Activated CD4-positive, alpha-beta T cell treated with anti-CD3 and anti-CD28 coated beads for 36 hours (primary cell): ENCODE measurements at places on chromosomes 16 and 17.

DNA sequence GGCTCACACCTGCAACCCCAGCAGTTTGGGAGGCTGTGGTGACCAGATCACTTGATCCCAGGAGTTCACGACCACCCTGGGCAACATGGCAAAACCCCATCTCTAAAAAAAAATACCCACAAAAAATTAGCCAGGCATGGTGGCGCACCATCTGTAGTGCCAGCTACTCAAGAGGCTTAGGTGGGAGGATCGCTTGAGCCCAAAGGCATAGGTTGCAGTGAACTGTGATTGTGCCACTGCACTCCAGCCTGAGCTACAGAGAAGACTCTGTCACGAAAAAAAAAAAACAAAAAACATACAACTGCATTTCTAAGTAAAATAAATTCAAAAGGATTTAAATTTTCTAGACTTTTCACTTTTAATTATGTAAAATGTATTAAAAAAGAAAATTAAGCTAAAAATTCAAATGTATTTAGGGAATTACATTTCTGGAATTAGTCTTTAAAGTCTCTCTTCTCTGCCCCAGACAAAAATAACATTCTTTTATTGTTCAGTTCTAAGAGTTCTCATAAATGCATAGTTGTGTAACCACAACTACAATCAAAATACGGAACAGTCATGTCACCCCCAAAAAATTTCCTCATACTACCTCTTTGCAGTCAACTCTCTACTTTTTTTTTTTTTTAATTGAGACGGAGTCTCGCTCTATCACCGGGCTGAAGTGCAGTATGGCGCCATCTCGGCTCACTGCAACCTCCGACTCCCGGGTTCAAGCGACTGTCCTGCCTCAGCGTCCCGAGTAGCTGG, 14.1 kb downstream of the FAM222B start:
- DNase-seq: no peak

DNA sequence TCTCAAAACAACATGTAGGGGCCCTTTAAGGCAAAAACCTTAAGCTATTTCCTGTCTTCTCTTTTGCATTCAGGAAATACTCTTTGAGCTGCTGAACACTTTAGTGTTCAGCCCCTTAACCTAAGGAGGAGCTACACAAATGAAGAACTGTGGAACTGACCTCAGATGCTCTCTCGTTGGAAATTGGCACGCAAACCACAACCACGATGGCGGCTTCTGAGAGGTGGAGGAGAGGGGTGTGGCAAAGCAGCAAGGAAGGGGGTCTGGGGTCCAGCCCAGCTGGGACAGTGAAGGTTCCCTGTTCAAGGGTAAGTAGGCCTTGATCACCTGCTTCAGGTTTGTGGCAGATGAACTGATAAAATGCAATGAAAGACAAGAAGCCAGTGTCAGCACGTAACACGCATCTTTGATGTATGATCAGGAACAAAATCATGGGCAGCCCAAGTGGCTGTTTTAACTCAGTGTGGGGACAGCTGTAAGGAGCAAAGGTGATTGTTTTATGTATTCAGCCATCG, 291.6 kb upstream of the TNRC6C start:
- peak; percentile 84 for DNase-seq

- no peak for DNase-seq
Measured at GRCh38 chr16:11781773-11782172, 15.3 kb downstream of the ZC3H7A start.

- no peak for DNase-seq
Measured at GRCh38 chr16:57591870-57592485, 36.5 kb upstream of the ADGRG1 start.

- DNase-seq: peak; percentile 67
Measured at GRCh38 chr16:2520784-2521531, 787 bp downstream of the AMDHD2 start.

- no peak for DNase-seq
Measured at GRCh38 chr16:29126616-29127015, 141.8 kb downstream of the LAT start.

- DNase-seq: no peak
Measured at GRCh38 chr17:61799812-61800484, 63.4 kb downstream of the BRIP1 start.

DNA sequence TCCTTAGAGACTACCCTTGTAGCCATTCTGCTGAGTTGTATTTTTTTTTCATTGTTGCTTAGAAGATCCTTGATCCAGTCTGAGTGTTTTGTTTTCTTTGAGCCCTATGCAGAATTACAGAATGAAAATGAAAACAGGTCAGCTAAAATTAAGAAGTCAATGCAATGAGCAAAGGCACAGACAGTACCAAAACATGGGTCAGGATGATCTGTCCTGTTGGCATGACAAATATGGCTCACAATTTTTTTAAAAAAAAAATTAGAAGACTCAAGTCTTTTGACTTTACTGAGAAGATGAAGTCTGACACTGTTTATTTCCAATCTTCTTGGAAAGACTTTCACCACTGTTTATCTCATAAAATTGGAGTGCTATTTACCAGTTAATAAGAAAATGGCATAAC, 32.4 kb downstream of the KCNJ16 start:
- DNase-seq: no peak

DNA sequence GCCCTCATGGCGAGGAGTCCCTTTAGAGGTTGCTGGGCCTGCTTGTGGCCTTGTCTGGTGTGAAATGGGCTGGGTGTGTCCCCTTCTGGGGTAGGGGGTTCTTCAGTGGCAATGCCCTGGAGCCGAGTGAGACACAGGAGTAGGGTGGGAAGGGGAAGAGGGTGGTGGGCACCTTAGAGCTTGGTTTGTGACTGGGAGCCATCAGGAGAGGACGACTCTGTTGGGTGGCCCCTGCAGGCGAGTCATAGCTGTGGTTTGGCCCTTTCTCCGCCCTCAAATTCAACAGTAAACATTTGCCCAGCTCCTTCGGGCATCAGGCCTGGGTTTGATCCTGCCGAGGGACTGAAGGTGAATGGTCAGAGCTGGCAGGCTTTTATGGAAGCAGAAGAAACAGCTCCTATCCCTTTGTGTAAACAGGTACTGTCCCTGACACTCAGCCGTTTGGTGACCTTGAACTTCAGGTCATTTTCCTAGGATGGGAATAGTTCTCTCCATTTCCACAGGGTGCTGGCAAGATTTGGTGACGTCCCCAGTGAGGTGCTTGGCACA, 2.9 kb downstream of the E4F1 start:
- no peak for DNase-seq

DNA sequence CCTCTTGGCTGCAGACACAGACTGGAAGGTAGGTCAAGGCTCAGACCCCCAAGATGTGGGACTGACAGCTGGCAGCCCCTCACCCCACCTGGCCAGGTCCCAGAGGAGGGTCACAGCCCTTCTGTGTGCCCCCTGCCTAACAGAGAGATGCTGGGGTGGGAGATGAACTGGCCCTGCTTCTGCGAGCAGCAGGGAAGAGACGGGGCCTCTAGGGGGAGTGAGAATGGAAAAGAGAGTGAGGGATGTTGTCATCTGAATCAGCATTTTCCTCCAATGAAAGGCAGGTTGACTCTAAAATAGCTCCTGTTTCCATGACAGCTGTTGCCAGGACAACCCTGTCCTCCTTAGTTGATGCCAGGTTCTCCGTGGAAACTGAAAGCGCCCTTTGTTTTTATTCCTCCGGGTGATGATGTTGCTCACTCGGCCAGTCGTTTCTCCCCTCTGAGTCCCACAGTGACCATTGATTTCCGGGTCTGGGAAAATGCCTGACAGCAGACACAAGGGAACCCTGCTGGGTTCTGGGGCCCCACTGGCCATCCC, 4.9 kb upstream of the NDRG4 start:
- DNase-seq: peak; percentile 91

- DNase-seq: no peak
Measured at GRCh38 chr16:49181791-49182518, 99.7 kb downstream of the CBLN1 start.

- DNase-seq: no peak
Measured at GRCh38 chr17:82605939-82606600, 42.2 kb downstream of the WDR45B start.

DNA sequence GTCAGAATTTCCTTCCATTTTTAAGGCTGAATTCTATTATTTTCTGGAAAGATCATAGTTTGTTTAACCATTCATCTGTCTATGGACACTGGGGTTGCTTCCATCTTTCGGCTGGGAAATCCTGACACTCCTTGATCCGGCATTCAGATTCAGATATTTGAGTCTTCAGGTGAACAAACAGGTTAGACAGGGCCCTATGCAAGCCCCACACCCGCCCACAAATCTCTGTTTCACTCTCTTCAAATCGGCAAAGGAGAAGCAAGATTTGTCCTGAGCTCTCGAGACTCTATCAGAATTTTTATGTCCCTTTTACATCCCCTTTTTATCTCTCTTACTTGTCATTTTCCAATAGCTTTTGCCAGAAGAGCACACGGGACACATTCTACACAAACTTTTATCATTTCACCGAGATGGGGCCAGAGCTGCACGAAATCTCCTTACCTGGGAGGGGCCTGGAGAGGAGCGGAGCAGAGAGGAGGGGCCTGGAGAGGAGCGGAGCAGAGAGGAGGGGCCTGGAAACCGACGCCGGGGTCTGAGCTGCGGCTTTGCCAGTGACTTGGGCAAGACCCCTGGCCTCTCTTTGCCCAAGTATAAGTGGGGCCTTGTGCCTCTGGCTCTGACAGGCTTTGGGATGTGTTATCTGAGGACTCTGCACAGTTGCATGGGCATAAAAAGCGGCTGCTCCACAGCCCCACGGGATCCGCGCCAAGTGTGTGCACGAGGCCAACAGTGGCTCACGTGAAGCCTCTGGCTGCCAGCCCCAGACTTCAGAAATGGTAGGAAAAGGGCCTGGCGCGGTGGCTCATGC, 54.3 kb upstream of the RBFOX3 start:
- DNase-seq: no peak

DNA sequence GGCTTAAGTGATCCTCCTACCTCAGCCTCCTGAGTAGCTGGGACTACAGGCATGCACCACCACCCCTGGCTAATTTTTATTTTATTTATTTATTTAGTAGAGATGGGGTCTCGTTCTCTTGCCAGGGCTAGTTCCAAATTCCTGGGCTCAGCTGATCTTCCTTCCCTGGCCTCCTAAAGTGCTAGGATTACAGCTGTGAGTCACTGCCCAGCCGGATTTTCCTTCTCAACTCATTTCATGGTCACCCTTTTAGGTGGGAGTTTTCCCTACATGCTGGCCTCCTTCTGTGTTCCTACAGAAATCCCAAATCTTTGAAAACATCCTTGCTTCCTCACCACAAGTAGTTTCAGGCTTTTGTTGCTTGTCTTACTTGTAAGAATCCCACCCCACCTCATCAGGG, 102.1 kb upstream of the SIAH1 start:
- DNase-seq: no peak

- peak; percentile 62 for DNase-seq
Measured at GRCh38 chr17:42682722-42683403, 532 bp downstream of the CNTNAP1 start.

DNA sequence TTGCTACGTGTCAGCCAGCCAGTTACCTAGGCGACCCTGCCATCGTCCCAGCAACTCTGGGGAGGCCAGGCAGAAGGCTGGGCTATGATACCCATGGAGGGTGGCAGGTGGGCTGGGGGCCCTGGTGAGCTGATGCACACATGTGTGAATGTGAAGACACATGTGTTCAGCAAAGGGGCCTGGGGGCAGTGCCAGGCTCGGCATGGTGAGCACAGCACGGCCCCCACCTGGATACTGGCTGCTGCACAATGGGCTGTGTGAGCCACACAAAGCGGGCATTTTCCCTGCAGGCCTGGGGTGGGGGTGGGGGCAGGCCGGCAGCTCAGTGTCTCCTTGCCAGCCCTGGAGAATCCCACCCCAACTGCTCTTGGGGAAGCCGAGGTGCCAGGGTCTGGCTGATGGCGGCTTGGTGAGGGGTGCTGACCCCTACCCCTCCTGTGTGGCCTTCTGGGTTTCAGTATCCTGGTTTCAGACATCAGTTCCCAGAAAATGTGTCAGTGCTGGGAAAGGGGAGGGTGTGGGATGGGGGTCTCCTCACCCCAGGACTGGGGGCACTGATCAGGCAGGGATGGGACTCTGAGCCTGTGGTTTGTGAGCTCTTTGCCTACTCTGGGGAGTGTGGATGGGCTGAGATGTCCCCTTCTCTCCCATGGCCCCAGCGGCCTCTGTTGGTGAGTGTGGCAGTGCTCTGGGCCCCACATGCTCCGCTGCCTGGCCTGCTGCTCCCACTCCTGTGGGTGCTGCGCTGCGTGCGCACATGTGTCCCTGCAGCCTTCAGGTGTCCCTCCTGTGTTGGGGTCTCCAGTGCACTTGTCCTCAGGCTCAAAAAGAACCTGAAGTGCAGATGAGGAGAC, 5.1 kb downstream of the LLGL1 start:
- no peak for DNase-seq

- no peak for DNase-seq
Measured at GRCh38 chr16:6512512-6512911, 820.1 kb upstream of the RBFOX1 start.

DNA sequence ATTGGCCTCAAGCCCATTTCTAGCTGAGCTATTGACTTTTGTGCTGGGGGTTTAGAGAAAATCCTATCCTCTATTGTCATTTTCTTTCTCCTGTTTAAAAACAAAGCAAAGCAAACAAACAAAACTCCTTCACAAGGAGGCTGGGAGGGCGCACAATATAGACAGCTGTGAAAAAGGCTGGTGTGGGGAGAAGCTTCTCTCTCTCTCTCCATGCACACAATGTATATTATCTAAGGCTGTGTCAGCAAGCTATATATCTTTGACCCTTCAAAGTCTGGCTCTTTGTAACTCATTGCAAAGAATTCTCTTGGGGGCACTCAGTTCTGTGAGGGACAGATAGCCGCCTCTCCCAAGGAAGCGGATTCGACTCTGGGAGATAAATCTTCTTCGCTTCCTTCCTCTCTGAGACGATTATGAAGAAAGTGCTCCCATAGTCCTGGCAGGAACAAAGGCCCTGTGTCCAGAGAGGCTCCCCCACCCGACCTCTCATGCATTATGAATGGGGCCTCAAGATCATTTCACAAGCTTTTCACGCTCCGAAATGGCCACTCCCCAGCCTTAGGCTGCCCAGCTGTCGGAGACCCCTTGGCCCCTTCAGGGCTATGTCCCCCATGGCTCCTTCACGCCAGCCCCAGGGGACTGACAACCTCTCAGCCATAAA, 33.2 kb upstream of the MEAK7 start:
- no peak for DNase-seq

GRCh38 chr17:2682176-2682938, 29.2 kb downstream of the CLUH start:
- DNase-seq: no peak

DNA sequence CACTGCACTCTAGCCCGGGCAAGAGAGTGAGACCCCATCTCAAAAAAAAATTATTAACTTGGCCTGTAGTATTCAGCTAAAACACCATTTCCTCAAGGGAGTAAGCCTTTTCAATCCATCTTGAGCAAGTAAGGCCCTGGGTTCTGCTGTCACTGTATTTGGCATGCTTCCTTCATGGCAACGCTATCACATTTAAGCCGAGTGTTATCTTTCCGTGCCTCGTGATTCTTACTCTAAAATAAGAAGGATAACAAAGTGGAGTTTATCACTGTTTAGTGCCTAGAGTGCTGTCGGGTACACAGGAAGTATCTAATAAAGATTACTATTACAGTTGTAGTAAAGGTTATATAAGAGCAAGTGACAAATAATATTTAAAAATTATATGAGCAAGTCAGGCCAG, 8.8 kb downstream of the VPS53 start:
- DNase-seq: no peak

GRCh38 chr16:74747-75334, 2.4 kb upstream of the RHBDF1 start:
- no peak for DNase-seq

GRCh38 chr16:51244887-51245657, 94.0 kb upstream of the SALL1 start:
- no peak for DNase-seq
